Keratinocyte (primary cell): ENCODE measurements at places on chromosomes 3 and 15. TPM values are rescaled to one million over a fixed set of nuclear protein-coding genes. Genes with fewer than 3 reads are reported as not detected.

Gene SLC12A1
- polyA plus RNA-seq = not detected in 3 replicates

Gene ZMAT3
- polyA plus RNA-seq = 14.7 to 16.6 TPM (median 15.5 TPM) in 3 replicates

Gene ZNF660
- 0.01 to 0.05 TPM (median 0.02 TPM) in 3 replicates for polyA plus RNA-seq

Gene SLITRK3
- polyA plus RNA-seq = not detected in 3 replicates

Gene USP13
- polyA plus RNA-seq = 2.1 to 3.4 TPM (median 3.3 TPM) in 3 replicates

Gene NPAP1
- not detected in 3 replicates for polyA plus RNA-seq

Gene PDZRN3
- not detected in 3 replicates for polyA plus RNA-seq

Gene PRKAR2A
- 18.6 to 23.6 TPM (median 23.2 TPM) in 3 replicates for polyA plus RNA-seq

Gene GOLGA8T
- polyA plus RNA-seq = 0.10 TPM in 1 of 3 replicates, not detected in the others

Gene HYAL1
- polyA plus RNA-seq = 13.9 to 24.5 TPM (median 15.3 TPM) in 3 replicates

Gene SYNPR
- not detected in 3 replicates for polyA plus RNA-seq

Gene PDCD7
- 12.2 to 17.2 TPM (median 15.8 TPM) in 3 replicates for polyA plus RNA-seq

Gene PROK2
- polyA plus RNA-seq = not detected in 3 replicates

Gene GJD2
- not detected in 3 replicates for polyA plus RNA-seq
